ENCODE measurements at places on chromosomes 3 and 15.

DNA sequence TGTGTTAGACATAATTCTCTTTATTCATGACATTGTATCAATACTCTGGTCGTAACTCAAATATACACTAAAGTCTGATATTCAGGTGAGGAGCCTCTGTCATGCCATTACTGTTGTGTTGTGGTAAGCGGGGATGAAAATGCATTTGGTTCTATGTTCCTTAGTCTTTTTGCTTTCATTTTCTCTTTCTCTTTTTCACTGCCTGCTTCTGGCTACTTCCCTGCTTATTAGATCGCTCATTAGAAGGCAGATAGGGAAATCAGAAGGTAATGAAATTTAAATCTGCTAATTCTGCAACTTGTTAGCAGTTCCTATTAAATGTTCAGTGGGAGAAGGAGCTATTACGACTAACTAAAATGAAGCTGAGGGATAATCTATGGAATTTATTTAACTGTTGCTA lies 345.0 kb downstream of the GRM7 start:
- no peak for DNase-seq

GRCh38 chr15:43278869-43279268 lies 12.1 kb upstream of the TGM5 start:
- no peak for DNase-seq

GRCh38 chr15:99434506-99435112 lies 131.2 kb upstream of the MEF2A start:
- DNase-seq, result no peak

DNA sequence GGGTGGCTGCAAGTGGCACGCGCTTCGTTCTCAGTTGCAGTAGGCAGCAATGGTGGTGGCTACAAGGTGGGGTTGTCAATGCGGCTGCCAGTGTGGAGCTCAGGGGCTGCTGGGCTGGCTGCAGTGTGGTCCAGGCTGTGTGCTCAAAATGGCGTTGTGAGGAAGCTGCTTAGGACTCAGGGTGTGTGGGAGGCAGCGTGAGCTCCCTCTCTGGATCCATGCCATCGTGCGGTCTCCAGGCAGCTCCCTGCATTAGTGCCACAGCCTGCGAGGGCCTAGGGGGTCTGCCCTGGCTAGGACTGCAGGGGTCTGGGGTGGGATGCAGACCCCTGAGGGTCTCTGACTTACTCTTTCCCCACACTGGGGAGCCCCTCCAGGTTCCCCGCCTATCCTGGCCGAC lies 397.2 kb downstream of the OCA2 start:
- DNase-seq, result no peak

DNA sequence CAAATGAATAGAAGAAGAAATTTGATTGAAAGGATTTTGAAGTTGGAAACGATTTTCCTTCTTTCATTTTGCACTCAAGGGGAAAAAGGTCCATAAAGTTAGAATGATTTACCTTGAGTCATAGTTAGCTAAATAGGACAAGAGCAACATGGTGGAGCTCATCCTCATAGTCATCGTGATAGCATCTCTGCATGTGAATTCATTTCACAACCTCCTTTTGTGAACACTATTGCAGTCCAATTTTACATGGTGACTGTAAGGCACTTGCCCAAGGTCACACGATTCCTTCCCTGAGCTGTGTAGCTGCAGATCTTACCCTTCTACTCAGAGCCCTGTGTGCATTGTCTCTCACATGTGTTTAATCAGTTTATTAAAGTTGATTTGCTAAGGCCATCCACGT lies 359.8 kb upstream of the C2CD4B start:
- no peak for DNase-seq

GRCh38 chr15:70643783-70644125 lies 119.6 kb downstream of the UACA start:
- no peak for DNase-seq

- no peak for DNase-seq
Observed at GRCh38 chr15:69762373-69763148, 309.9 kb downstream of the RPLP1 start.

GRCh38 chr3:87437765-87438164 lies 161.4 kb upstream of the POU1F1 start:
- no peak for DNase-seq

- no peak for DNase-seq
Observed at GRCh38 chr15:78873793-78874765, 1.4 kb downstream of the MORF4L1 start.

DNA sequence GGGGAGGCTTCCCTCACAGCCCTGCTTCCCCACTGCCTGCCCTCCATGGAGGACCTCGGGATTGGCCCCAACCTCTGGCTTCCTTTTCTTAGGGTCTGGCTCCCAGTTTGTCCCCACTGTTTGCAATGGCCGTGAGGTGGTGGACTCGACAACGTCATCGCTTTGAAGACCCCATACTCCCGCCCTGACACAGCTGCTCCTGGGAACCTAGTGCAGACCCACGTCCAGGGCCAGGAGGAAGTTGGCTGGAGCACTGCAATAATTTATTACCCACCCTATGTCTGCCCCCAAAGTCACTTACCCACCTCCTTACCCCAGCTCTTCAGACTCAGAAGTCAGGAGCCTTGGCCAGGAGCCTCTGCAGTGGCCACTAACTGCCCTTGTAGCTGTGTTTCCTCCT lies 11.1 kb downstream of the GRM2 start:
- no peak for DNase-seq

GRCh38 chr15:57820119-57820518 lies 113.6 kb downstream of the POLR2M start:
- DNase-seq, result no peak

- DNase-seq, result no peak
Observed at GRCh38 chr3:33218446-33219174, at the start of gene SUSD5. TSS of gene SUSD5 (minus strand) at chr3:33218810. CDS start at chr3:33218797, 13 bp downstream.

DNA sequence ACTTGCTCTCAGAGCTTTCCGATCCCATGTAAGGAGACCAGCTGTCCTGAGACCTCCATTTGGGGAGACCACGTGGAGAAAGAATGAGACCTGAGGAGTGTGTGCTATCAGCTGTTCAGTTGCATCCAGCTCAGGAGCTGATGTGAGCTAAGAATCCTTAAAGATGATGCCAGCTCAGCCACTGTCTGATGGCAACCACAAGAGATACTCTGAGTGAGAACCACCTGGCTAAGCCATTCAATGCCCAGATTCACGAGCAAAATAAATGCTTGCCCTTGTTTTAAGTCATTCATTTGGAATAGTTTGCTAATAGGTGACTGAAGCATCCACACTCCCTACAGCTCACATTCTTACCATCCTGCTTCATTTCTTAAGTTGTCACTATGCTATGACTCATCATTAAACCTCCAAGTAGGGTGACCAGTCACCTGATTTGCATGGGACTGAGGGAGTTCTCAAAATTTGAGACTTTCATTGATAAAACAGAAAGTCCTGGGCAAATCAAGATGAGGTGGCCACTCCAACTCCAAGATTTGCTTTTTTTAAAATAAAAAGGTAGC lies 56.4 kb downstream of the SPTSSB start:
- no peak for DNase-seq

GRCh38 chr15:82315519-82316246 lies 33.6 kb downstream of the GOLGA6L10 start:
- no peak for DNase-seq

DNA sequence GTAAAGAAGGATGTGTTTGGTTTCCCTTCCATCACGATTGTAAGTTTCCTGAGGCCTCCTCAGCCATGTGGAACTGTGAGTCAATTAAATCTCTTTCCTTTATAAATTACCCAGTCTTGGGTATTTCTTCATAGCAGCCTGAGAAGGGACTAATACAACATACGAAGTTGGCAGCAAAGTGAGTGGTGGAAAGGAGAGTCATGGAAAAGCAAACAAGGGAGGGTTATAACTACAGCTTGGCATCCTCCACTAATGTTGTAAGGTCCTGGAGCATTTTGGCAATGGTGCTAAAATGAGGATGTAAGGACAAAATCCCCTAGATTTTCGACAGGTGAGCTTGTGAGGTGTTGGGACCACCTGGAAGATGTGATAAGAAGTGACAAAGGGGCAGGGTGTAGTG lies 5.8 kb upstream of the TMEM41A start:
- no peak for DNase-seq

DNA sequence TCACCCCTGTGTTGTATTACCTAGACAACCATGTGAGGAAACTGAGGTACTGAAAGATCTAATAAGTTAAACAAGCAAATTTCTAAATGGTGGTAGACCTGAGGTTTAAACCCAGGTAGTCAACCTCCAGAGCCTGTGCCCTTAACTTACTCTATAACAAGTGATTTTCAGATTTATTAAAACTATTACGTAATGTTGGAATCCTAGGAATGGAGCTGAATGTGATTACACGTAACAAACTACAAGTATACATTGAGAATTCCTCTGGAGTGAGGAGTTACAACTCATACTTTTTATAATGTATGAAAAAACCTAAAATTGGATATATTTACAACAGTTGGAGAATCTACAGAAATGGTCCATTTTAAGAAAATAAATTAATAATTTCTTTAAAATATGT lies 18.0 kb downstream of the FAM98B start:
- DNase-seq, result no peak

GRCh38 chr3:10228248-10228950 lies 19.9 kb upstream of the TATDN2 start:
- DNase-seq, result no peak

GRCh38 chr15:30929064-30929669 lies 25.5 kb downstream of the FAN1 start:
- DNase-seq, result no peak

- DNase-seq, result no peak
Observed at GRCh38 chr15:63979262-63979793, 67.0 kb downstream of the DAPK2 start.

- DNase-seq, result no peak
Observed at GRCh38 chr3:127103080-127103479, 89.9 kb upstream of the PRR23E start.

- DNase-seq, result no peak
Observed at GRCh38 chr15:64942356-64942755, 30.7 kb downstream of the ANKDD1A start.

DNA sequence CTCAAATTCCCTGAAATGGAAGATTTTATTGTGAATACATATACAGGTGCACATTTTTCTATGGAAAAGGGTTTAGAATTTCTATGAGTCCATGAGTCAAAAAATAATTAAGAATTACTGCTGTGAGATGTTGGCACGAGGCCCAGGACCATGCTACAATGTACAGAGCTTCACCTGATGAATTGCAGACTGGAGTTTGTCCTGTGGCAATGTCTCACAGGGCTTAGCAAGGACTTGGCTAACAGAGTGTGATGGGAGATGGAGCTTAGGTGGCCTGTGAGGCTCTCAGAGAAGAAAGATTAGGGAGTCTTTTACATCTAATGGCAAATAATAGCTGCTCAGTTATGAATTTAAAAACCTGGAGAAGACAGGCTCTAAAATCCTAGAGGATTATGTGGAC lies 219.5 kb upstream of the CBLB start:
- no peak for DNase-seq

DNA sequence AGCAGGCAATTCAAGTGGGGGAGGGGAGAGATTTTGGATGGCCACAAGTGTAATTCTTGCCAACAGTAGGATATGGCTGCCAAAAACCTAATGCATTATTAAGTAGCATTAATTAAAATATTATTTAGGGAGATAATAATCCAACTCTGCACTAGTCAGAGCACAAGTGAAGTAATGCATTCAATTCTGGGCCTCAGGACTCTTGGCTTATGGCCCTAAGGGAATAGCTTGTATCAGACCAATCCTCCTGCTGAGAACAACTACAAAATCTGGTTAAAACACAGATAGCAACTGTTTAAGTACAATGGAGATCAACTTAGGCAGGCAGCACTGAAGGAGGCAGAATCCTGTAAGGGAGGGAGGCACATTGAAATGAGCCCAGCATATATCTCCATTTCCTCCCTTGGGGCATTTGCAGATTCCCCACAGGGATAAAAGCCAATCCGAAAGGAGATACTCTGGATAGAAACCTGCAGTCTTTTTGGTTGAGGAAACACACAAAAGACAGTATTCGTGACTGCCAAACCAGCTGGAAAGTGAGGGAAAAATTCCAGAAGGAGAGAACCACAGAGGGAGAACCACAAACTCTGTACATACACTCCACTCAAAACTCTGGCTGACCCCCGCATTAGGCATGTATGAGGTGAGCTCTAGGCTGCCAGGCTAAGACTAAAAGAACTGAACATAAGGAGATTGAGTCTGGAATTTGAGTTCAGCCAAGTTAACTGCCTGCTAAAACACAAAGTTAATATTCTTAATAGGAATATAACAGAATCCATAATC lies 57.4 kb downstream of the ETFA start:
- DNase-seq, result peak; percentile 8

DNA sequence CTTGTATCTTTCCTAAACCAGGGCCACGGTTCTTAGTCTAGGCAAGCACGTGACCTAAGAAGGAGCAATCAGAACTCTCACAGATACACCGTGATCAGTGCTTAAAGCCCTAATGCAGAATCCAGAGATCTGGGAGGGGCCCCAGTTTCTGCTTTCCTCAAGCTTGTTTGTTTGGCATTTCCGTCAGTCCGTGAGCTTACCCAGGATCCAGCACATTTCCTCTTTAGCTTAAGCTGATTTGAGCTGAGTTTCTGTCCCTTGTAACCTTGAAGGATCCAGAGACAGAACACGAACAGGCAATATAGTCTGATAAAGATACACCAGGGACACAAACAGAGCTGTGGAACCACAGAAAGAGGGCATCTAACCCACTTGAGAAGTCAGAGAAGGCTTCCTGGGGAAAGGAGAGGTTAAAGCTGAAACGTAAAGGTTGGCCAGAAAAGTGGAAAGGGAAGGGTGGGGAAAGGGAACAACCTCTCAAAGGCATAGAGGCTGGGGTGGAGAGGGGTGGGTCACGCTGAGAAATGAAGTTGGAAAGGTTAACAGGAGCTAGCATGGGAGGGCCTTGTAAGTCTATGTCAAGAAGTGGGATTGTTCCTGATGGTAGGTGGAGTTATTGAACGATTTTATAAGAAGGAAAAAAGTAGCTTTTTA lies 42.1 kb upstream of the RARB start:
- DNase-seq, result no peak

DNA sequence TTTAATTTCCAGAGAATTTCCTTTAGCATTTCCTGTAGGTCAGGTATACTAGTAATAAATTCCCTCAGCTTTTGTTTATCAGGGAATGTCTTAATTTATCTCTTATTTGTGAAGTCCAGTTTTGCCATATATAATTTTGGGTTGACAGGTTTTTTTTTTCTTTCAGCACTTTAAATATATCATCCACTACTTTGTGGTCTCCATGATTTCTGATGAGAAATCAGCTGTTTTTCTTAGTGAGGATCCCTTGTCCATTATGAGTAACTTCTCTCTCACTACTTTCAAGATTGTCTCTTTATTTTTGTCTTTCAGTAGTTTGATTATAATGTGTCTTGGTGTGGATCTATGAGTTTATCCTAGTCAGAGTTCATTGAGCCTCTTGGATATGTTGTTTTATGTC lies 105.7 kb downstream of the LRRC49 start:
- no peak for DNase-seq
